ENCODE measurements at places on chromosomes 4 and X.

- no peak for DNase-seq
These were observed 6.6 kb downstream of the CLNK start for GRCh38 chr4:10677796-10678497.

- DNase-seq, result no peak
These were observed 33.7 kb downstream of the HTT-AS start for GRCh38 chr4:3040452-3041191.

DNA sequence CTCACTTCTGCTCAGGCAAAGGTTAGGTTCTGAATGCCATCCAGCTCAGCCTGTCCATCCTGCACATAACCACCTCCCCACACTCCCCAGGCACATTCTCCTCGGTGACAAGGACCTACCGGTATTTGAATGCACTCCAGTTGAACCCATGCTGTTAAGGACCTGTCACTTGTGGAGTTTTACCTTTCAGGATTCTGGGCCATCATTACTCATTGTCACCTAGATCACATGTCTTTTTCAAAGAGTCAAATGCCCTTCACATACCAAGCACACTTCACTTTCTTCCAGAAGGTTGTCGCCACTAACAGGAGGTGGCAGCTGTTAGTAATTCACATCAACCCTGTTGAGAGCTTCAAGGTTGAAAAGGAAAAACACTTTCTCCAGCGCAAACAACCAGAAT lies 218.3 kb downstream of the SOWAHB start:
- DNase-seq, result no peak

GRCh38 chr4:14165222-14165920 lies 537.8 kb upstream of the BOD1L1 start:
- no peak for DNase-seq

GRCh38 chrX:11341274-11342201 lies 48.3 kb downstream of the AMELX start:
- DNase-seq, result peak; percentile 17

- no peak for DNase-seq
These were observed at the start of gene CLNK for GRCh38 chr4:10684631-10685030. Gene CLNK, minus strand, starts transcription at chr4:10684768. Its CDS starts 16,899 bp downstream, at chr4:10667869.

DNA sequence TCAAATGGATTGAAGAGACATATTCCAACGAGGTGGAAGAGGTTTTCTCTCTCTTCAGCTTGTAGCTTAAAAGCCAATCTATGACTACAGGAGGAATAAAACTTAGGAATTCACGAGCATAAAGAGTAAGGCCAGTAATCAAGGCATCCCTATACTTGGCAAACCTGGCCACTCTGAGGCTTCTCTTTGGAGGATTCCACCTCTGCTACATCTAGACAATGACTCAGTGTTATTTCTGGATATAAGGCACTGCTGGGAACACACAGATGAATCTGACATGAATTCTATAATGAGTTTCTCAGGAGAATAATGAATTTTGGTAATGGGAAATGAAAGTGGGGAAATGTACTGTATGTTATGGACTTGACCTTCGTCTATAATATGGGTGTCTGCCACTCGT lies 1015.8 kb upstream of the FTHL17 start:
- no peak for DNase-seq

DNA sequence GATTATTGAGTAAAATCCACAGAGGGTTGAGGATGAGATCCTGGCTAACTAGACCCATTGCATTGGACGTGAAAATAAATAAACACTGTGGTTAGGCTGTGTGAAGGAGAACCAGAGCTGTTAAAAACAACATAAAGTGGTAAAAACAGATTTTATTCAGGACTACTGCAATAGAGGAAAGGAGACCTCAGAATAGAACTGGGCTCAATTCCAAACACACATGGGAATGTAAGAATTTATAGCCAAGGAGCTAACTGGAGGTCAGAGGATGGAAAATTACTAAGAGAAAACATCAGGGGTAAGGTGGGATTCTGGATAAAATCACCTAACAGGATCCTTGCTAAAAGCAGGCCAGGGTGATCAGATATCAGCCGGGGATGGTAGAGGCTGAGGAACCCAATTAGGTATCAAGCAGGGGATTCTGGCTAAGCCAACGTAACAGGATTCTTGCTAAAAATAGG lies 112.4 kb downstream of the RNF150 start:
- no peak for DNase-seq

DNA sequence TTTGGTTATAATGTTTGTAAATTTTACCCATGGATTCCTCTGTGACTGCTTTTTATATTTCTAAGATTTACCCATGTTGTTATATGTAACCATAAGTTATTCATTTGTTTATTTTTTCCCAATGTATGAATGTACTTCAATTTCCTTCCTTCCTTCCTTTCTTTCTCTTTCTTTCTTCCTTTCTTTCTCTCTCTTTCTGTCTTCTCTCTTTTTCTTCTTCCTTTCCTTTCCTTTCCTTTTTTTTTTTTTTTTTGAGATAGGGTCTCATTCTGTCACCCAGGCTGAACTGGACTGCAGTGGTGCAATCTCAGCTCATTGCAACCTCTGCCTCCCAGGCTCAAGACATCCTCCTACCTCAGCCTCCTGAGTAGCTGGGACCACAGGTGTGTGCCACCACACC lies 55.6 kb downstream of the ALPK1 start:
- DNase-seq, result no peak

Measured in NCI-H2081 (cell line).